Activated T-helper 2 cell treated with anti-CD3 and anti-CD28 coated beads, Interferon-gamma antibody, Interleukin-2, Interleukin-4, amounts not matched to agents 10 μg/mL and 5 μg/mL and 100 μg/mL, durations not matched to agents 14 hours and 24 hours and 36 hours (primary cell): ENCODE measurements at places on chromosomes 6 and 20.

- no peak for DNase-seq
Measured at GRCh38 chr6:147737115-147737514, 228.6 kb downstream of the SAMD5 start.

DNA sequence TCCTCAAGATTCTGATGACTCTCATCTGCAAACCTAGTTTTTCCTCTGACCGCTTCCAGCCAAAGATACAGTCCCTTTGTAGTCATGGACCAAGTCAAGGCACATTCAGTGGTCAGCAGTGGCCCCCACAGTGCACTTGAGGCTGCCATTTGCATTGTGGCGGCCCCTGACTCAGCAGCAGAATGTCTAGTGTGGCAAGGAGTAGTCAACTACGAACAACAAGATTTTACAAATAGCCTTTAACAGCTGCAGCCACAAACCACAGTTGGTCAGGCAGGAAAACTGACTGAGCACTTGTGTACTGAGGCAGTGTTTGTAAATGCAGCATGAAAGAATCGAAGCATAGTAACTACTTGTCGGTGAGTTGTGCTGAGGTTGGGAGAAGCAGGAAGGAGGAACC lies 49.6 kb downstream of the SLC2A12 start:
- no peak for DNase-seq

DNA sequence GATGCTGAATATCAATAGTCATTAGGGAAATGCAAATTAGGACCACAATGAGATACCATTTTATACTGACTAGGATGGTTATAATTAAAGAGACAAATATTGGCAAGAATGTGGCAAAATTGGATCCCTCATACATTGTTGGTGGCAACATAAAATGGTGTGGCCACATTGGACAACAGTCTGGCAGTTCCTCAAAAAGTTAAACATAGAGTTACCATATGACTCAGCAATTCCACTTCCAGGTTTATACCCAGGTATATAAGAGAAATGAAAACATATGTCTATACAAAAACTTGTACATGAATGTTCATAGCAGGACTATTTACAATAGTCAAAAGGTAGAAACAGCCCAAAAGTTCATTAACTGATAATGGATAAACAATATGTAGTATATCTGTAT lies 2.0 kb upstream of the CRIP3 start:
- no peak for DNase-seq

DNA sequence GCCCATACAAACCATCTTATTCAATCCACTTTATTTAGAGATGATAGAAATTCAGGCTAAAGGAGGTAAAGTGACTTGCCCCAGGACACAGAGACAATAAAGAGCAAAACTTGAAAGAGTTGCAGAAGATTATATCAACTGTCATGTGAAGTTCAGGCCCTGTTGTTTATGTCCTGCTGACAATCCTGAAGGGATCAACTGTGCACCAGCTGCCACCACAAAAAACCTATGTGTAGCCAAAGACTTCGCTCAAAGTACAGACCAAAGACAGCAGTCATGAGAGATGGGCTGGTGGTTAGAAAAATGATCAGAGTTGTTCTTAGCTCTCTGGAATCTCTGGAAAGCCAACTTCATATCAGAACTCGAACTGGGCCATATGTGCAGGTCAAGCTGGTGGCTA lies 16.0 kb upstream of the CITED2 start:
- no peak for DNase-seq

DNA sequence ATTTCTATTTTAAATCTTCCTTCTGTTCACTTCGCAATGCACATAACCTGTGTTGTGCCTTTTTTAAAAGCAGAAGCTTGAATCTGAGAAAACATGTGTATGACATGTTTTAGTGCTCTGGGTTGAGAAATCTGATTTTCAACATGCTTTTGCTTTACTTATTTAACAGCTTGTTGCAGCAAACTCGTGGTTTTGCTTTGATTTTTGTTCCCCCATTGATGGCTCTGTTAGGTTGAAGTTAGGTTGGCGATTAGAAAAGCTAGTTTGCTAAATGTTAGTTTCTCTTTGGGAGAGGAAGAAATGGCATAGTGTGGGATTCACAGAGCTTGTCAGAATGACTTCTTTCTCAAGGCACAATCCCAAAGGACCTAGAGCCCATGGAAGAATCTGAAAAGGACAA lies 170.8 kb downstream of the TMEM242 start:
- no peak for DNase-seq

DNA sequence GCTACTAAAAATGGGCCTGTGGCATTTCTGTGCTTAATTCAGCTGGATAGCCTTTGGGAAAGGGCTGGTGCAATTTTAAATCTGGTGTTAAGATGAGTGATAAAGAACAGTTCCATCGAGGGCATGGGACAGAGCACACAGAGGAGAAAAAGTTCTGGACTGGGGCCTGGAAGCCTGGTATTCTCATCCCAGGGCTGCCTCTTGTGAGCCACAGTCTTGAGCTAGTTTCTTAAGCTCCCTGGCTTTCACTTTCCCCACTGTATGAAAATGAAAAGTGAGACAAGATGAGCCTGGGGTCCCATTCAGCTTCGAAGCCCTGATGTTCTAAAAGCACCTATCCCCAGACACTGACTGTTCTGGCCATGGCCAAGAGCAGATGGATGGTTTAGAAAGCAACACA lies 14.3 kb upstream of the LAMA4 start:
- DNase-seq, result no peak

DNA sequence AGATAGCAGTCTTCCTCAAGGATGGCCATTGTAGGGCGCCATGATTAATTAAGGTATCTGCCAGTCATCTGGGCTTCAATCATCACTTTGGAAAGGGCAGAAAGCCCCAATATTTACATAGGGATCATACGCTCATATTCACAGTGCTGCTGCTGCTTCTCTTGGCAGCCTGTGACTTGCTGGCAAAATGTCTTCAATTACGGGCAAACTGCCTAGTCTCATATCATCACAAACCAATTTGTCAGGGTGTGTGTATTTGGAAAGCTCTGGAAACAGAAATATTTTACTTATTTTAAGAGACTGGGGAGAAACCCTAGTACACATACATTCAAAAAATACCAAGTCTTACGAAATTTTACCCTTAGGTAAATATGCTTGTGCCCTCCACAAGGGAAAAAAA lies 77.6 kb downstream of the SAMD5 start:
- DNase-seq, result no peak

DNA sequence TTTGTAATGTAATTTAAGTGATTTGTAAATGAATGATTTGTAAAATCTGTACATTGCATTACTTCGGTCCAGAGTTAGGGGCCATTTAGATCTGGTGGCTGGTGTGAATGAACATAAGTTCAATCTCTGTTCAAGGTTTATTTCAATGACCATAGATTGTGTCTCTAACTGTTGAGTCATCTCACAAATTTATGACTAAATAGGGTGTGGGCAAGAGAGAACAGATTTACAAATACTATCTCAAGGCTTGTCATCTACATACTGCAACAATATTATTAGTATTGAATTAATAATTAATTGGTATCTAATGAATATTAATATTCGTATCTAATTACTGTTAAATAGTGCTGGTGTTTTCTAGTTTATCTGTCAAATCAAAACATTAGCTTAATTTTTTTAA lies 115.3 kb upstream of the EDN1 start:
- no peak for DNase-seq

DNA sequence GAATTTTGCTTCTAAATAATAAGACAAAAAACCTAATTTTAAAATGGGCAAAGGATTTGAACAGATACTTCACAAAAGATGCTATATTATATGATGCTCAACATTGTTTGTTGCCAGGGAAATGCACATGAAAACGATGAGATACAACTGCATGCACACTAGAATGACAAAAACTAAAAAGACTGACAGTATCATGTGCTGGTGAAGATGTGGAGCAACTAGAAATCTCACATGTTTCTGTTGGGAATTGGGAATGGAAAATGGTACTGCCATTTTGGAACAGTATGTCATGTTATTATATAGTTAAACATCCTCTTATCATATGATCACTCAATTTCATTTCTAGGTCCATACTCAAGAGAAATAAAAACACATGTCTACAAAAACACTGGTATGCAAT lies 13.4 kb upstream of the SNX9 start:
- no peak for DNase-seq

GRCh38 chr6:105675715-105676397 lies 273.0 kb upstream of the PREP start:
- DNase-seq, result no peak

DNA sequence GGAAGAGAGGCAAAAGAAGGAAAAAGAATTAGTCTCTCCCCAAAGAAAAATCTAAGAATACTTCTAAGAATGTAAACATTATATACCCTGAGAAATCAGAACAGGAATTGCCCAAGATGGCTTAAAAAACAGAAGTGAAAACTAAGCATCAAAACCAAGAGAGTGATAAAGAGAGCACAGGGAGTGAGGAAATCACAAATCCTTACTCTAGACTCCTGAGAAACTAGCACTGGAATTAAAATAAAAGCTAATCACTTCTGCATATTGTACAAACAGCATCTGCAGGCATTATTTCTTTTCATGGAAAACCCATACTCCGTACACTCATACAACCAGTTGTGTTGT lies 285.7 kb downstream of the BTBD9 start:
- no peak for DNase-seq

GRCh38 chr20:9397928-9398327 lies 116.5 kb upstream of the LAMP5 start:
- DNase-seq, result no peak

- no peak for DNase-seq
Measured at GRCh38 chr6:32110632-32111031, 1.5 kb upstream of the TNXB start.

- no peak for DNase-seq
Measured at GRCh38 chr6:143583542-143584327, 72.2 kb upstream of the FUCA2 start.

GRCh38 chr6:88547768-88548167 lies 381.6 kb upstream of the CNR1 start:
- no peak for DNase-seq

DNA sequence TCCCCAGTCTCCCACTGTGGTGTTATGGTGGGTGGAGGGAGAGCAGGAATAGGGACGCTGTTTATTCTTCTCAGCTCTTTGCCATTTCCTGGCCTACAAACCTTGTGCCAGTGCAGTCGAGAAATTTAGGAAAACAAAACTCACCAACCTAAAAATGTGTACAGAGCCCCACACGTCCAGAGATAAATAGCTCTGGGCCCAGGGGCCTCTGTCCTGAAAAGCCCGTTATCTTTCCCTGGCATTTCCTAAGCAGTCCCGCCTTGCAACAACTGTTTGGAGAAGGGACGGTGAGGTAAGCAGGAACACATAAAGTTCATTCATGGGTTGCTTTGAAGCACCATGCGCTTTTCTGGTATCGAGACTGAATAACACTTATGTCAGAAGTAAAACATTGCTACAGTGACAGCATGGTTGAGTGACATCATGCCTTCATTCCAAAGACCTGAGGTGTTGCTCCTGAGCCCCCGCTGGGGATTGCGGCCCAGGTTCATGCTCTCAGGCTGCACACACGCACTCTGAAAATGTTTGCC lies 80.1 kb upstream of the NXT1 start:
- no peak for DNase-seq

- DNase-seq, result no peak
Measured at GRCh38 chr20:47612670-47613069, 111.0 kb downstream of the NCOA3 start.

GRCh38 chr6:156777577-156778453 lies 637 bp downstream of the ARID1B start:
- peak; percentile 62 for DNase-seq

- no peak for DNase-seq
Measured at GRCh38 chr6:134468633-134469032, 150.7 kb upstream of the SGK1 start.

DNA sequence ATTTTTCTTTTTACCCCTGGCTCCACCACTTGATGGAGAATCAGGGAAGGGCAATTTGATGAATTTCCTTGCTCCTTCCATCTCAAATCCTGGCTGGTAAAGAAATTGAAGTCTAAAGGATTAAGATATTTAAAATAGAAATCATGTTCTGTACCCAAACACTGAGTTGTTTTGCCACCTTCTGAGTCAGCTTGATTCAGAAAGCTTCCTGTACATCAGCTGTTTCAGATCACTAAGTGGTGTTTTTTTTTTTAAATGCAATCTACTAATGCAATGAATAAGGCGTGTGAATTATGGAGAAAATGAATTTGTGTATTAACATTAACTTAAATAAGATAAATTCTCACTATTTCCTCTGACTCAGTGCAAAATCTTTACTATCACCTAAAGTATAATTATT lies 11.5 kb upstream of the POPDC3 start:
- no peak for DNase-seq

GRCh38 chr6:70864401-70864800 lies 92.5 kb downstream of the B3GAT2 start:
- no peak for DNase-seq

GRCh38 chr6:23145781-23146180 lies 576.4 kb downstream of the HDGFL1 start:
- DNase-seq, result no peak

- no peak for DNase-seq
Measured at GRCh38 chr6:14711704-14712379, 534.0 kb upstream of the JARID2 start.

- no peak for DNase-seq
Measured at GRCh38 chr20:43947316-43947710, 32.7 kb downstream of the TOX2 start.

GRCh38 chr20:53840532-53840931 lies 229.9 kb downstream of the BCAS1 start:
- DNase-seq, result no peak

DNA sequence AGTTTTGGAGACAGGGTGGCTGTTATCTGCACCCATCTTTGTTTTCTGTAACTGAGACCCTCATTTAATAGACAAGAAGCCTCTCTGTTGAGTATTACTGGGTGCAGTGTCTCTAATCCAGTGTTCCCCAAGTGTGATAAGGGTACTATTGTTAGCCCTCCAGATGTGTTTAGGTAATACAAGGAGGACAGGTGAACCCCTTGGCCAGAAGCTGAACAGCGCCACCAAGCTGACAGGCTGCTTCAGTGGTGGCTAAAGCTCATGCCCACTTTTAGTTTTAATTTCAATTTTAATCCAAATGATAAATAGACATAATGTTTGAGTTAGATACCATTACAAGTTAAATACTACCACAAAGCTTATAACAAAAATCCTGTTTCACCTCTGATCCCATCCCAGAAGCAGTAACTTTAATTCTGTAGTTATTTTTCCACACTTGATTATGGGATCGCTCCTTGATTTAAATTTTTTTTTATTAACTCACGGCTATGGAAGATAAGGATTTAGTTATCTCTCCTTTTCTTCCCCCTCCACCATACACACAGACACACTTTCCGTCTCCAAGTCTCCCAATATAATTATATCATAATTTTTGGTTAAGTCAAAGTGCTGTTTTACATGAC lies 8.4 kb upstream of the STK35 start:
- DNase-seq, result no peak

GRCh38 chr20:433300-433975 lies 25.3 kb downstream of the RBCK1 start:
- DNase-seq, result peak; percentile 45

GRCh38 chr20:49893242-49894072 lies 21.9 kb downstream of the SPATA2 start:
- no peak for DNase-seq

- DNase-seq, result no peak
Measured at GRCh38 chr6:131694832-131695426, 6.3 kb downstream of the OR2A4 start.
